ENCODE measurements at places on chromosomes 16 and 17.

DNA sequence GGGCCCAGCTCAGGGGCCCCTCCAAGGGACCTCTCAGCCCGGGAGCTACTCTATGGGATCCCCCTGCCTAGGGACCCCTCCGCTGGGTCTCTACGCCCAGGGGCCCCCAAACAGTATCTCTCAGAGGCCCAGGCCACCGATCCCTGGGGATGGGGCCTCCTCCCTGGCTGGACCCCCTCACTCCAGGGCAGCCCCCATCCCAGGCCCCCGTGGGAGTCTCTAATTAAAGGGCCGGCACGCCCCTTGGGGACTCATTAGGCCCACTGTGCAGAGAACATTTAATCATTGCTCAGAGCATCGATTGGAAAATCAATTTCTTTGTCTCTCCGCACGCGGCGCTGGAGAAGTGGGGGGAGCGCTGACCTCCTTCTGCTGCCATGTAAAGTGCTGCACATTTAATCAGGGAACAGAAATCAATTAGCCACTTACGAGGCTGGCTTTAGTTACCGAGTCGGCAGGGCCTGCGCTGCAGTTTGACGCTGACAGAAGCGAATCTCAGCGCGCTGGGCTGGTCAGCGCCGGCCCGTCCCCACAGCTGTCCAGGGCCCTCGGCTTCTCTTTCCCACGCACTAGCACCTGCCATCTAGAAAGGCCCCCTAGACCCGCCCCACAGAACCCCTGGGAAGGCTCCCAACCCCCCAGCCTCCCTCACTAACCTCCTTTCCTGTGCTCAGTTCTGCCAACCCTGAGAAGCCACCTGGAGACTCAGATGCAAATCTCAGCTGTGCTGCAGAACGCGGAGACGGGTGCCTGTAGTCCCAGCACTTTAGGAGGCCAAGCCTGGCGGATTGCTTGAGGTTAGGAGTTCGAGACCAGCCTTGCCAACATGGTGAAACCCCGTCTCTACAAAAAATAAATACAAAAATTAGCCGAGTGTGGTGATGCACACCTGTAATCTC is 20.2 kb upstream of the C1QL1 start:
- no peak for DNase-seq

GRCh38 chr16:1152651-1153259 is at the start of gene CACNA1H:
TSS of gene CACNA1H (plus strand) at chr16:1153106. CDS start at chr16:1153738, 632 bp downstream.
- no peak for DNase-seq

DNA sequence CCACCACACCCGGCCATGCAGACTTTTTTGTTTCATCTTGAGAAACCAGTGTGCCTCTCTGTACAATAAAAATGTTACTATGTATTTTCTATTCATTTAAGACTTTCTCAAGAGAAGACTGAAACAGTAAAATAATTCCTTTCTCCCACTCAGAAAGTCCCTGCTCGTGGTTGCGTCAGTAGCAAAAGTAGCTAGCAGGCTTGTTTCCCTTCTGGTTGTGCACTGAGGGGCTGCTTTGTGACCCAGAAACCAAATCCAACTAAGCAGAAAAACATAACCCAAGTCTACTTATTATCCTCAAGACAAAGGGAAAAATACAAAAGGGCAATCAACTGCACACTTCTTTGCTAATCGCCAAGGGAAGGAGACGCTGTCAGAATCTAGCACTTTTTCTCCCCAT is 3.4 kb upstream of the PNPO start:
- no peak for DNase-seq

- DNase-seq: no peak
These were observed 4.5 kb upstream of the CBX8 start for GRCh38 chr17:79801156-79802038.

- no peak for DNase-seq
These were observed 302.7 kb upstream of the PMFBP1 start for GRCh38 chr16:72474501-72475123.

- no peak for DNase-seq
These were observed 170.3 kb downstream of the COPRS start for GRCh38 chr17:31688701-31689100.

DNA sequence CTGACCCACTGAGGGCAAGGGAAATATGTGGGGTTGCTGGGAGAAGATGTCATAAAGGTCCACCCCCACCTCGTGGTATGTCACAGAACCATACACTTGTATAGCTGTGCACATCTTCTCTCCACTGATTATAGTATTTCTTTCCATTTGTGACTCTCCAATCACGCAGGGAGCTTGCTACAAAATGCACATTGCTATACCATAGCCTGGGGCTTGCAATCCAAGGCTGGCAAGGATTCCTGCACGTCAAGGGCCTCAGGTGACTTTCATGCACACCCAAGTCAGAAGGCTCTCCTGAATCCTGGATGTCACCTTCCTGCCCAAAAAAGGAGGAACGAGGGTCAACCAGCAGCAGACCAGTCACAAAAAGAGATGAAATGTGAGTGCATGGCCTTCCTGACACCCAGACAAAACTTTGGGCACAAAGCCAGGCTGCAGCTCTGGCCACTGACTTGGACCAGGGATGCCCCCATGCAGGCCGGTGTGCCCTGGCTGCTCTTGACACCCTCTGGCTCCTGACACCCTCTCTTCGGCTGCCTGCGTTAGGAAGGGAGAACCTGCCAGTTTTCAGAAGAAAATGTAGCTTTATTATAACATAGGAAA is 12.1 kb downstream of the TBC1D26 start:
- DNase-seq: no peak

GRCh38 chr17:9531034-9531433 is 44.6 kb downstream of the STX8 start:
- DNase-seq: no peak

- DNase-seq: peak; percentile 23
These were observed 455.6 kb downstream of the HS3ST3B1 start for GRCh38 chr17:14756479-14756878.
